Mesothelial cell of epicardium (in vitro differentiated cells): ENCODE measurements at places on chromosomes 7 and 10. TPM values are rescaled to one million over a fixed set of nuclear protein-coding genes. Genes with fewer than 3 reads are reported as not detected.

The VIPR2 gene
- total RNA-seq = 0.04 to 0.20 TPM (median 0.14 TPM) in 3 replicates

The SLC26A3 gene
- not detected in 3 replicates for total RNA-seq

The GIMAP4 gene
- total RNA-seq = not detected in 3 replicates

The DNMBP gene
- total RNA-seq = 34.7 to 35.8 TPM (median 35.3 TPM) in 3 replicates

The COL17A1 gene
- 3.6 to 4.4 TPM (median 4.2 TPM) in 3 replicates for total RNA-seq

The JCAD gene
- total RNA-seq = 20.4 to 22.8 TPM (median 21.5 TPM) in 3 replicates

The ACTL6B gene
- not detected in 3 replicates for total RNA-seq

The TFAM gene
- 46.9 to 55.1 TPM (median 52.7 TPM) in 3 replicates for total RNA-seq

GRCh38 chr7:129225206-129225930, 538 bp downstream of the AHCYL2 start:
- peak overlapping the region; percentile 94 for H3K4me3 ChIP-seq
- H3K27ac ChIP-seq = peak overlapping the region; percentile 63
- no peaks in the 10 kb centered on the region for H3K36me3 ChIP-seq
- DNase-seq = peak; percentile 69
- no peaks in the 10 kb centered on the region for H3K27me3 ChIP-seq
- peaks cover 26% of the 10 kb centered on the region for H3K4me1 ChIP-seq

DNA sequence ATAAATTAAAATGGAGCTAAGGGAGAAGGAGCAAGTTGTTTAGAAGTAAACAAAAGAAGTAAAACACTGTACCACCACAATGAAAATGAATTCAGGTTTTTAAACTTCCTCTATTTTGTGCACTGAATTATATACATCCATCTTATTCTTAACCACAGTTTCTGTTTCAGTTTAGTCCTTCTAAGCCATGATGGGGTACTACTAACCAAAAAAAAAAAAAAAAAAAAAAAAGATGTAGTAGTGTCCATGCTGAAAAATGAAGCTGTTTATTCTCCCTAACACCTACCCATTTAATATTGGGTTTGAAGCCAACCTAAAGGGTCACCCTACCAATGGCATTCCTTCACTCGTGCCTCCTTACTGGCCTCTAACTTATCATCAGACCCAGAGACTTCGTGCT, 3.4 kb upstream of the BMPR1A start:
- peaks cover 35% of the 10 kb centered on the region for H3K4me1 ChIP-seq
- no peak overlapping the region for H3K4me3 ChIP-seq
- H3K27me3 ChIP-seq = no peaks in the 10 kb centered on the region

GRCh38 chr10:43361547-43362190, 9.8 kb upstream of the FXYD4 start:
- H3K4me1 ChIP-seq = peaks cover 9% of the 10 kb centered on the region
- H3K27ac ChIP-seq = peak overlapping the region; percentile 89
- H3K36me3 ChIP-seq = no peaks in the 10 kb centered on the region
- no peak for DNase-seq
- peaks cover 3% of the 10 kb centered on the region for H3K27me3 ChIP-seq

GRCh38 chr10:70292004-70292403, 8.2 kb upstream of the NPFFR1 start:
- H3K27ac ChIP-seq = no peak overlapping the region
- no peak overlapping the region for H3K4me3 ChIP-seq

DNA sequence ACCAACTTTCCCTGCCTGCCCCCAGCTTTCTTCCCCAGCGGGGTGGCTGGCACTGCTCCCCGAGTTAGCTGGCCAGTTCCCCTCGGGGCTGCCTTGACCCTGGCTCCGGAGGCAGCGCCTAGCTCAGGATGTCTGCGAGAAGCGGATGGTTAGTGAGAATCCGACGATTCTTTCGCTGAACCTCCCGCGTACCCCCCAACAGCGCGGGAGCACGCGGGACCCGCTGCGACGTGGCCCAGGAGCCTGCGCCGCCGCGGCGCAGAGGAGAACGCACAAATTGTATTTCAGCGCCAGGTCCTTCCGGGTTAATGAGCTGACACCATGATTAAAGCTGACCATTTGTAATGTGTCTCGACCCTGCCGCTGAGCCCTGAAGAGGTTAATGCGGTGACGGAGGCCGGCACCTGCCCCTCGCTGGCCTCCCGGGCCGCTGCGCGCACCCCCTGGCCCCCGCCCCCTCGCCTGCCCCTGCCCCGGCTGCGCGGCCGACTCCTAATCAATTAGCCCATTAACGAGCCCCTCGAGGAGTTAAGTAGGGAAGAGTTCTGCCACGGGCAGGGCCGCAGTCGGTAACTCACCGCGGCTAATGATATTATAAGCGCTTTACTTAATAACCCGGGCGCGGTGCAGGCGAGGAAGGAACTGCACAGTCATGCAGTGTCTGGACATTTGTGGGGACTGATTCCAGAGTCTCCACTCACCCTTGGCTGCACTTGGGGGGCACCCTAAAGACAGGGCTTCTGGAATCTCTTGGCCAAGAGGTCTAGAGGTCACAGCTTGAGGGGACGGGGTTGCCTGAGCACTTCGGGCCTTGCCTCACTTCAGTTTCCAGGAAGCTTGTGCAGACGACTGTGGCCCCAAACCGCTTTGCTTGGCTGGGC, 1.7 kb upstream of the HMX2 start:
- H3K4me1 ChIP-seq = peaks cover 20% of the 10 kb centered on the region
- no peak overlapping the region for H3K4me3 ChIP-seq
- DNase-seq = no peak
- H3K36me3 ChIP-seq = no peaks in the 10 kb centered on the region
- H3K27ac ChIP-seq = no peak overlapping the region
- H3K27me3 ChIP-seq = peaks cover 94% of the 10 kb centered on the region

DNA sequence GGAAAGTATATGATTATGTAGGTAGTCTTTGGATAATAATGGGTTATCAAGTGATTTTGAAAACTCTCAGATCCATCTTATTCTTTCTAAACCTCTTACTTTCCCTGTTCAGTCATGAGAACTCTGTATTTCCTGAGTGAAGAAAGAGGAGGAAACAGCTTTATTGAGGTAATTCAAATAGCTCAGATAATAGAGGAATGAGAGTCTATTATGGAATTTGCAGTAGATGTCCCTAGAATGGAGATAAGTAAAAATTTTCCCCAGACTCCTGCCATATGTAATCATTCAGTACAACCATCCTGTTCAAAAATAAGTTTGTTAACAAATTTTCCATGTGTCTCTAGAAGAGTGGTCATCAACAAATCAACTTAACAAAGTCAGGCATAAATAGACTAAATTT, 36.4 kb downstream of the EPDR1 start:
- no peak for DNase-seq
- H3K27me3 ChIP-seq = no peaks in the 10 kb centered on the region
- no peaks in the 10 kb centered on the region for H3K36me3 ChIP-seq
- H3K27ac ChIP-seq = no peak overlapping the region

- H3K4me1 ChIP-seq = peaks cover 28% of the 10 kb centered on the region
- peaks cover 5% of the 10 kb centered on the region for H3K36me3 ChIP-seq
- no peaks in the 10 kb centered on the region for H3K27me3 ChIP-seq
- no peak overlapping the region for H3K27ac ChIP-seq
- no peak for DNase-seq
Observed at GRCh38 chr10:60967260-60967659, 23.3 kb upstream of the RHOBTB1 start.

DNA sequence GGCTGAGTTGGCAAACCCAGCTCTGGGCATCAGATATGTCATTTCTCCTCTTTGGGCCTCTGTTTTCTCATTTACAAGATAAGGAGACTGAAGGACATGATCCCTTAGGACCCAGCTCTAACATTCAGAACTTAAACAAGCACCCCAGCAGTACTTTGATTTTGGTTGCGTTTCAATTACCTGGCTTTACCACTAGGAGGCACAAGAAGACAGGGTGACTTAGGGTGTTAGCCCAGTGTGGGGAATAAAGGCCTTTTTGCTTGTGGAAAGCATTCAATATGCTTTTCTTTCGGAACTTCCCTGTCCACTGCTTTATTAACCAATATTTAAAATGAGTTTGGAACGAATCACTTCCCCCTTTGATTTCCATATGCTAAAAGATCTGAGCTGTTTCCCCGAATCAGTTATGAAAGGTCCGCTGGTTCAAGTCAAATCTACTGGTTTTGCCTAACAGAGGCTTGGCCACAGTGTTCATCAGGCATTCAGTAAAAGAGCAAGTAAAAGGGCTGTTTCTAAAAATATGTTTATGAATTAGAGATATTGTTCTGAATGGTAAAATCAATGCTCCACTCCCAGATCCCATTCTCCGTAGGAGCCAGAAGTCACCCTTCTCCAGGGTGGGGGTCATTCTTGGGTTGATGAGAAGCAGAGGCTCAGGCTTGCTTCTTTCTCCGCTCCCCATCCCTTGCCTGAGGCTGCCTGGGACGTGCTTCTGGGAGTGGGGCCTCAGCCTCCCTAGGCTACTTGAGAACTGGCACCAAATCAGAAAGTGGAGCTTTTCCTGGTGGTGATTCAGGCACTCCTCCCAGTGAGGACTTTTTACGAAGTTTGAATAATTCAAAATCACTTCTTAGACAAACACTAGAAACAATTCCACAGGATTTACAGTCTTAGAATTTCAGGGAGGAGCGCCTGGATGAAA, 105.5 kb downstream of the MYOF start:
- H3K27ac ChIP-seq = peak overlapping the region; percentile 84
- DNase-seq = no peak
- H3K27me3 ChIP-seq = no peaks in the 10 kb centered on the region

DNA sequence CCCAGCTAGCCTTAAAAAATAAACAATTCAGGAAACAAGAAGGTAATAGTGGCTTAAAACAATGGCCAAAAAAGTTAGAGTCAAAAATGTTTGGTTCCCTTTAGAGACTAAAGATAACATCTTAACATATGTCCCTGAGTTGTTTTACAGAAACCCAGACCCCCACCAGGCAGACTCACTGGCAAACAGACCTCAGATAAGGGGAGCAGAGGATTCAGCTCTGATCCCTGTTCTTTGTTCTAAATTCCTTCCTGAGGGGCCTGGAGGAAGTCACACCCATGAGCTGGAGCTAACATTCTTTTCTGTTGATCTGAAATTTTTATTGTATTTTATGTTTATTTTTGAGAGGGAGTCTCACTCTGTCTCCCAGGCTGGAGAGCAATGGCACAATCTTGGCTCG, 247.2 kb downstream of the USP6NL start:
- H3K4me1 ChIP-seq = no peaks in the 10 kb centered on the region
- no peak overlapping the region for H3K27ac ChIP-seq
- H3K36me3 ChIP-seq = no peaks in the 10 kb centered on the region
- no peak for DNase-seq
- no peak overlapping the region for H3K4me3 ChIP-seq
- H3K27me3 ChIP-seq = no peaks in the 10 kb centered on the region

GRCh38 chr10:4242561-4243035, 457.6 kb upstream of the KLF6 start:
- no peaks in the 10 kb centered on the region for H3K27me3 ChIP-seq
- H3K36me3 ChIP-seq = no peaks in the 10 kb centered on the region
- H3K4me1 ChIP-seq = peaks cover 35% of the 10 kb centered on the region

DNA sequence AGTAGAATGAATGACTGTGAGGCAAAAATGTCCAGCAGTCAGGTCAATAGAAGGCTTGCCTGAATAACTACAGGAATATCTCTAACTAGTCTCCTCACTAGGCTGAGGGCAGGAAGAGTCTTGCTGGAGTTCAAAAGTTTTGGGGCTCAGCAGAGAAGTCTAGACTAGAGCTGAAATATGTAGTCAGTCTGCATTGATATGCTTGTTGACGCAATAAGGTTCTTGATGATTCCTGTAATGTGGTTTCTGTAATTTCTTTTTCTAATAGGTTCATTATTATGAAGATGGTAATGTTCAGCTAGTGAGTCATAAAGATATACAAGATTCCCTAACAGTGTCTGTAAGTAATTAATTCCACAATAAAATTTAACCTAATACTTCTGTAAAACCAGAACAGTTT, 41.5 kb upstream of the ST7 start:
- H3K4me1 ChIP-seq = no peaks in the 10 kb centered on the region
- no peaks in the 10 kb centered on the region for H3K27me3 ChIP-seq
- H3K36me3 ChIP-seq = peaks cover 54% of the 10 kb centered on the region
- H3K4me3 ChIP-seq = no peak overlapping the region
- no peak for DNase-seq

GRCh38 chr10:130020651-130021382, 56.7 kb upstream of the EBF3 start:
- DNase-seq = peak; percentile 29
- H3K4me1 ChIP-seq = no peaks in the 10 kb centered on the region
- H3K27ac ChIP-seq = no peak overlapping the region

DNA sequence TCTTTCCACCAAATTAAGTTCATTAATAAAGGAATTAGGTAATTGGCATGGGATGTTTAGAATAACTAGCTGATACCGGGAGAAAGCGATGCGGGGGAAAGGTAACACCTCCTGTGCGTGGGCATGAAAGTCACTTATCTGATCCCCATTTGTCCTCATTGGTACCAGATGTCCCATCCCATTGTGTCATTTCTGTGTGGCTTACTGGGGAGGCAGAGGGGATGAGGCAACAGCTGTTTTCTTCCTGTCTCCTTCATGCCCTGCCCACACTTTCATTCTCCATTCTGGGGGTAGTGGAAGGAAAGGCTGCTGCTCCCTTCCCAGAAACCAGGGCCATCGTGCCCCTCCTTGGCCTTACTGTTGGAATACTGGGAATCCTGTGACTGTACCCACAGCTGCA, 27.1 kb downstream of the EEPD1 start:
- peaks cover 10% of the 10 kb centered on the region for H3K4me1 ChIP-seq
- peaks cover 2% of the 10 kb centered on the region for H3K36me3 ChIP-seq
- H3K4me3 ChIP-seq = no peak overlapping the region
- H3K27ac ChIP-seq = no peak overlapping the region
- H3K27me3 ChIP-seq = no peaks in the 10 kb centered on the region

GRCh38 chr10:17190602-17191001, 10.9 kb downstream of the TRDMT1 start:
- DNase-seq = no peak
- no peak overlapping the region for H3K27ac ChIP-seq
- peaks cover 7% of the 10 kb centered on the region for H3K36me3 ChIP-seq
- H3K4me1 ChIP-seq = peaks cover 18% of the 10 kb centered on the region
